ENCODE measurements at places on chromosomes 5 and 9.

DNA sequence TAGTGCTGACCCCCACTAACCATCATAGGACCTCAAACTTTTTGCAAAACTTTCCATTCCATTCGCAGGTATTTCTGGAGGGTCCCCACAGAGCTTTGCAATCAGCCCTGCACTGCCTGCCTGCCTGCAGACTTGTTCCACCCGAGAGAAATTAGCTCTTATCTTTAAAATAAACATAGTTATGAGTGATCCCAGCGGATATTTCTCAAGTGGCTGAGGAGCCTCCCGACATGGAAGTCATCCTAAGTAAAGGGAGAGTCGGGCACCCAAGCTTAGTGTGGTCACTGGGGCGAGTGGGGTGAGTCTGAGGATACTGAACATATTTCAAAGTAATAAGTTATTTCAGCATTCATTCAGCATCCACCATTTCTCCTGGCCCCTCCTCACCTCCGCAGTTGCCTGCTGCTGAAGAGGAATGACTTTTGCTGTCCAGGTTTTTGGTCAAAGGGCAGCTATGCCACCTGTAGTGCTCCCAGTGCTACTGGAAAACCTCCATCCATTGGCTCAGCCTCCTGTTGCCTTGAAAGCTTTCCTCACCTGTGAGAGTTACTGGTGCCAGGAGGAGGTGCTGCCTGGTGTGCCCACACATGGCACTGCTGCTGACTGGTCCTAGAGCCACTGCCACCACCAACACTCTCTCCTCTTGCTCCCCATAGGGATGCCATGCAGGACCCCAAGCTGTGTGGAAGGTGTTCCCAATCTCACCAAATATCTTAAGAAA, 89.7 kb upstream of the PCSK1 start:
- DNase-seq, result no peak

GRCh38 chr5:54743581-54743980, 226.0 kb downstream of the SNX18 start:
- no peak for DNase-seq

DNA sequence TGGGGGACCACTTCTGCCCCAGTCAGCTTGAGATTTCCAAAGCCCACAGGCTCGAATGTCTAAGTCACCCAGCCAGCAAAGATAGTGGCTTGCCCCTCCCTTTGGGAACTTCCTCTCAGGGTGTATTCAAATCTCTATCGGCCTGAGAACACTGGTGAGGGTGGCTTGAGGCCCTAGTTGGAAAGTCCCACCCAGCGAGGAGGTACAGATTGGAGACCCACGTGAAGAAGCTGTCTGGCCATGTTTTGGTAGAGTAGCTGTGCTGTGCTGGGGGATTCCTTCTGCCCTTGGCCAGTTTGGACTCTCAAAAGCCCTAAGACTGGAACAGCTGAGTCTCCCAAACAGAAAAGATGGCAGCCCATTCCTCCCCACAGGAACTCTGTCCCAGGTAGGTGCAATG, 172.7 kb upstream of the RIOK2 start:
- DNase-seq, result no peak

DNA sequence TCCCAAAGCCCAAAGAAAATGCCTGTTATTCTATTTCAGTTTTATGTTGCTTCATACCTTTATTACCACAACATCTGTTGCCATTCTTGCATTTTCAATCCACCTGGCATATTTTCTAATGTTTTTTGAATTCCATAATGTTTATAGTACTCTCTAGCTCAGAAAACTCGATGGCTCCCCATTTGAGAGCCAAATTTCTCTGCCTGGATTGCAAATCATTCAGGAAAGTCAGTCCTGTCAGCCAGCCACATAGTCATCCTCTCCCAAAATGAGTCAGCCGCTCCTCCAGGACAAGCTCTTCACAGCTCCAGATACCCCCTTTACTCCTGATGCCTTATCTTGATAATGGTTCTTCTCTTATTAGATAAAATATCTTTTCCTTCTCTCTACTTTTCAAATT, 78.2 kb upstream of the ADCY2 start:
- DNase-seq, result no peak

DNA sequence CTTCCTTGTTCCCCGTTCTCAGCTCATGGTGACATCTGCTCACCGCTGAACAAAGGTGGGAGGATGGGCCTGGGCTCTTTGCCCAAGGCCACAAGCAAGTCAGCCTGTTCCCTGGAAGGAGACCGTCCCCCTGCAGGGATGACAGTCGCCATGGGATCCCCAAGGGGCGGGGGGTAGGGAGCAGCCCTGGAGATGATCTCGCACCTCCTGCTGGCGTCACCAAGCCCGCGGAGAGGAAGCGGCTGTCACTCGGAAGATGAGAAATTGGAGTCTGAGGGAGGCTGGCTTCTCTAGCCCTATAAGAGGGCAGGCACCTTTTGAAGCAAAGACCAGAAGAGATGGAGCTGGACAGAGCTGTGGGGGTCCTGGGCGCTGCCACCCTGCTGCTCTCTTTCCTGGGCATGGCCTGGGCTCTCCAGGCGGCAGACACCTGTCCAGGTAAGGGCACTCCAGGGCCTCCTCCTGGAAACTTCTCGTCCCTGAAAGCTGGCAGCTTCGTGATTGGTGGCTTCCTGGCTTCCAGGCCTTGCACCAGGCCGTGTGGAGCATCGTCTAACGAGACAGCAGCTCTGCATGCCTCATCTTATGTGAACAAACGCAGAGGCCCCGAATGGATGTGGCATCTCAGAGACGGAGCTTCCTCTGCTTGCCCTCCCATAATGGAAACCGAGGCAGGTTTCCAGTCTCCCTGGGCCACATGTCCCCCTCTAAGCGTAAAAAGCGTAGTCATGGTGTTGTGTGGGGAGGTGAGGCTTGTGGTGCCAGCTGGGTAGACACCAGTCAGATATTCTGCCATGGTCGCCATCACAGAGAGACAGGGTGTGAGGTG, at the start of gene FCN2:
Gene FCN2, plus strand, starts transcription at position 327 of the 829 bp plus-strand sequence. Its CDS starts 12 bp downstream, at position 339.
- no peak for DNase-seq

GRCh38 chr9:91816356-91816755, 133.7 kb downstream of the ROR2 start:
- no peak for DNase-seq

DNA sequence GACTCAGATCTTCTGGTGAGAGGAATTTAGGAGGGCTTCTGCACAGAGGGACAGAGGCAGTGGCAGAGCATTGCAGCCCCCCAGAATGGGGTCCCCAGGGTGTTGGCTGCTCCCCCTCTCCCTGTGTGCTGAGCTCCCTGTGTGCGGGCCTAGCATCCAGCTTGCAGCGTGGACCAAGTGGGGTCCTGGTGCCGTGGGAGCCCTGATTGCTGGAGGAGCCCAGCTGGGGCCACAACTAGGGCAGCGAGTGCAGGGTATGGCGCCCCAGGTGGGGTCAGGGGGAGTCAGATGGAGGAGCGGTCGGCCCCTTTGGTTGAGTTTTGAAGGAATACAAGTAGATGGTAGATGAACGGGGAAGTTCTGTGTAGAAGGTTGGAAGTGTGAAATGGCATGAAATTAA, 66.7 kb downstream of the TRIO start:
- no peak for DNase-seq

DNA sequence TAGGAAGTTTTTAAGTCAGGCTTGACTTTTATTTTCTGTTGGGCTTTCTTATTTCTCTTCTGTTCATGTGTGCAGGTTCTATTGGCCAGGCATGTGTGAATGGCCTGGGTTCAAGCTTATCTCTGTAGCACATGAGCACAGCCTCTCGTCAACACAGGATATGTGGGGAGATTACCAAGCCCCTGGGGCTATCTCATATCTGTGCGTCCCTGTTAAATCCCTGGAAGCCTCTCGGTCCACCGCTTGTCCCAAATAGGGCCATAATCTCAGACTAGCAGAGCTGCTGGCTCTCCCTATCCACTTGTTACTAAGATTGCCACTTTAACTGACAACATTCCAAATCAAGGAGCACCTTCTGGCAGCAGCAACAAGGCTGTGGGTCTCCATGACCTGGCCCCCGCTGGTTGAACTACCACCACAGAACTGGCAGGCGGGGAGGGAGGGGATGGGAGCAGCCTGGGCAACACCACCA, 28.4 kb upstream of the EBF1 start:
- DNase-seq, result peak; percentile 13

- DNase-seq, result no peak
Measured at GRCh38 chr9:31847963-31848362, 536.5 kb upstream of the ACO1 start.

DNA sequence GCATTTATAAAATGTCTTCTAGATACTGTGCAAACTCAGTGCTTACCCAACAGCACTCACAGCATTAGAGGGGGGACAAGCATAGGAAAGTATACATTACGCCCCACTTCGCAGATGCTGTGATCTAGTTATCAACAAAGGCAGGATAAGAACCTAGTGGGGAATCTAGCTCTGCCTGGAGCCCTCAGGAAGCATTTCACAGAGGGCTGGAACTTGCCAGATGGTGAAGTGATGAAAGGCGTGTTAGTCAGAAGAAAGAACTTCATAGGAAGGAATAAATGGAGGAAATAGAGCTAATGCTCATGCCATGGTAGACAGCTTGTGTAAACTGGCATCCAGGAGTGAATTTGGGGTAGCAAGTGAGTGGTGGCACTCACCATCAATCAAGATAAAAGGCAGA, 25.8 kb downstream of the DIRAS2 start:
- no peak for DNase-seq

GRCh38 chr5:169914766-169915165, 65.5 kb downstream of the INSYN2B start:
- no peak for DNase-seq

DNA sequence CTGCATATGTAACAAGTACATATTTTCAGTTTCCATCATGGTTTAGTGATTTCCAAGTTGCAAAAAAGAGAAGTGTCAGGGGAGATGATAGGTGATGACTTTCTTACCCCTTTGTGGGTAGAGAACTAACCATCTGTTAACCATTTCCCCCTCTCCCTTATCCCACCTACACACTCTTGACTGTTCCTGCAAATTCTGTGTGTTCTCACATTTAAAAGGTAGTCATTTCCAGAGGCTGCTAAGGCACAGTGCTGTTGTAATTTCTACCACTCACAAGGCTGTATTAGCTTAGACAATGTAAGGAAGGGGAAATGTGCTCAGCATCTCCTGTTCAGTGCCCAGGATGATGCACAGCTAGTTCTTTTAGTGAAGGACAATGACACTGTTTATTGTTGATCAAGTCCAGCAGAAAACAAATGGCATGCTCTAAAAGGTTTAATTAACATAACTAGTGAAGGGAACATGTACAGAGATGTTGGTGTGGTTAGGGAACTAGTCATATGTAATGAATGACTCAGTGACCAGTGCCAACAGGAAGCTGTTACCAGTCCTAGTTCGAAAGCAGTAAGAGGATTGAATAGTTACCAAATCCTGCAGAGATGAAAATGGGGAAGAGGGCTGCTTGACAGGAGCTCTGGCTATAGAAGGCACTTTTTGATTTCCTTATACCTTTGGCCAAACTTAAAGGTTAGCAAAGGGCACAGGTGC, 165.1 kb downstream of the PLK2 start:
- DNase-seq, result no peak

DNA sequence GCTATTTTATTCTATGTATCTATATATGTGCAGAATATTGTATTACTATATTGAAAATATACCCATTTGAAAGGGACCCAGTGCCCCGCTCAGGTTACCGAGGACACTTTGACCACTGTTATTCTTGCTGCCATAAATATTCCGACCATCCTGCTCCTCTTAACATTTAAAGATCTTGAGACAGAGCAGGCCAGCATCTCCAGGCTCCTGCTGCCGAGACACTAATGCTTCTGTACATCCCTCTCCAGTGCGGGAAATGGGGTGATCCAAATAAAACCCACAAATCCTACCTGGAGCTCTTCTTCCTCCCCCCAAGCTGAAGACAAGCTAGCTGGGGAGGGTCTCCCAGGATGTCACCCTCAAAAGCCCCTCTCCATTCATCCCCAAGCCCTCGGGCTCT, 3.9 kb downstream of the SH3PXD2B start:
- DNase-seq, result no peak

- DNase-seq, result no peak
Measured at GRCh38 chr9:135347461-135347860, 132.1 kb upstream of the PPP1R26 start.

DNA sequence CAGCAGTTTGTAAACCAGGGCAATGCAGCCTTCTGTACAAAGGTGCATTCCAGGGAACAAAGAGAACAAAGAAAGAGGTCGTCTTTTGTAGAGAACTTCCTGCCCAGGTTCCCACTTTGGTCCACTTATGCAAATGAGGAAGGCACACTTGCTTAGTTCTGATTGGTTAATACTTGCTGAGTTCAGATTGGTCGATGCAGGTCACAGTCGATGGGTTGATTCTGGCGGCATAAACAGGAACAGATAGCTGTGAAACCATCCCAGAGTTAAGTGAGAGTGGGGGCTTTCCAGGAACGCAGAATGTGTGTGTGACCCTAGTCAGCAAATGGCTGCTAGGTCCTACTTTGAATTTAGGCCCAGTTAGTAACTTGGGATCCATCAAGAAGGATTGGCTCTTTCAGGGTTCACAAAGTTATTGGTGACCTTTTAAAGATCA, 1.8 kb upstream of the ADAMTS13 start:
- DNase-seq, result peak; percentile 29

DNA sequence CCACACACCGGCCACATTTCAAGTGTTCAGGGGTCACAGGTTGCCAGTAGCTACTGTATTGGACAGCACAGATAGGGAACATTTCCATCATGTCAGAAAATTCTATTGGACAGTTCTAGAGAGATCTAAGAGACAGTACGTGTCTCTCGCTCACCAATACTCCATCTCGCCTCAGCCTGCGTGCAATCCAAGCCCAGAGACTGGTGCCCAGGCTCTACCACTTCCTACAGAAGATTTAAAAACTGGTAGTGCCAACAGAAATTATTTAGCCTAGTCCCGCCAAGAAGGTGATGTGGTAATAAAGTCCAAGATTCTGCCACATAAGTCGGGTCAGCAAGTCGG, 390 bp upstream of the SNX2 start:
- DNase-seq, result no peak

DNA sequence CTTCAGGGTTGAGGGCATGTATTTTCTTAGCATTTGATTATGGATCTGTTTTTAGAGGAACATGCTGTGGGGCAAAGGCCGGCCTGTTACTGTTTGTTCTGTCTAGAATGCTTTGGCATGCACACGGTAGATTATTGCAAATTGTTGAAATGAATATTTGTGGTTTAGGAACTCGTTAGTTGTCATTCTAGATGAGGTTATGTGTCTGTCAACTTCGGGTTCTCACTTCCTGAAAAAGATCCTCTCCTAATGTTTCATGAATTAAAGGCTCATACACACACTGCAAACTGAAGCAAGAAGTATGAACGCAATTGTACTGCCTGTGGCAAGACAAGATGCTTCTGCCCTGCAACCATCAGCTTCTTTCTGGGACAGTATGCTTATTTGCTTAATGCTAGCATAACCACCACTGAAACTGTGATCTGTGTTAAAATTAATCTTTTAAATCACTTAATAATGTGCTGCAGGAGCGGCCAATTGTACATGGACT, 99.6 kb downstream of the BASP1 start:
- no peak for DNase-seq

DNA sequence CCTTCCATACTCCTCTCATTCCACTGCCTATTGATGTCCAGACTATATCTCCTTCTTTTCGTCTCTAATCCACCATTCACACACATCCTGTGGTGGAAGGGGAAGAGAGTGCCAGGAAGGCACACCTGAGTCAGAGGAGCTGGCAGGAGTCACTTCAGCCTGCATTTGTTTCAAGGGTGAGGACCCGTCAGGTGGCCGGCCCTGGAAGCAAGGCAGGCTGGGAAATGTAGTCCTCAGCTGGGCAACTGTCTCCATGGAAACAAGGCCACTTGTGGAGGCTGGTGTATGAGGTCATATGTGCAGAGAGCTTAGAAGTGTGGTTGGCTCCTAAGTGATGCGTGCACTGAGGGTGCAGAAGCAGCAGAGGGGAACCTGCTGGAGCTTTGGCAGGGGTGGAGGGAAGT, 278.4 kb downstream of the NSG2 start:
- DNase-seq, result peak; percentile 37

- no peak for DNase-seq
Measured at GRCh38 chr5:146893991-146894390, 15.4 kb upstream of the PPP2R2B start.

GRCh38 chr9:133990366-133991213, 1.5 kb downstream of the VAV2 start:
- peak; percentile 15 for DNase-seq

Data from activated CD4-positive, alpha-beta T cell treated with anti-CD3 and anti-CD28 coated beads for 36 hours (primary cell).